ENCODE measurements at places on chromosomes 2 and 18. TPM values are rescaled to one million over a fixed set of nuclear protein-coding genes. Genes with fewer than 3 reads are reported as not detected.

- no peaks in the 10 kb centered on the region for H3K36me3 ChIP-seq
- no peak overlapping the region for H3K4me3 ChIP-seq
- peaks cover 3% of the 10 kb centered on the region for H3K27me3 ChIP-seq
- H3K4me1 ChIP-seq: no peaks in the 10 kb centered on the region
- H3K27ac ChIP-seq: no peak overlapping the region
Measured at GRCh38 chr2:219533930-219534661, 9.5 kb downstream of the CHPF start.

DNA sequence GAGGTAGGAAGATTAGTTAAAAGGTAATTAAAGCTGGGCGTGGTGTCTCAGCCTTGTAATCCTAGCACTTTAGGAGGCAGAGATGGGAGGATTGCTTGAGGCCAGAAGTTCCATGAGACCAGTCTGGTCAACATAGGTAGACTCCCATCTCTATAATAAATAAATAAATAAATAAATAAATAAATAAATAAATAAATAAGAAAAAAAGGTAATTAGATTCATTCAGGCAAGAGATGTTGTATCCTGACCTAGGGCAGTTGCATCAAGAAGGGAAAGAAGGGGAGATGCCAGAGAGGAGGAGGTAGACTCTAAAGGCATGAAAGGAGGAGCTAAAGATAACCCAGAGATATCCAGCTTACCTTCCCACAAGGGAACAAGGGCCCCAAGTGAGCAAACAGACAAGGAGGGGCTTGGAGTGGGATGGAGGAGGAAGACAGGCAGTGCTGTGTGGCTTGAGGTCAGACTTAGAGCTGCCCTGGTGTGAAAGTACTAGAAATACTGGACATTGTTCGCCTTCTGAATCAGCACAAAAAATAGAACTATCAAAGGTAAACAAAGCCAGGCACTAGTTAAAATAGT is 7.4 kb upstream of the RAB1A start:
- H3K4me3 ChIP-seq: no peak overlapping the region
- no peaks in the 10 kb centered on the region for H3K36me3 ChIP-seq
- H3K27me3 ChIP-seq: no peaks in the 10 kb centered on the region
- peaks cover 4% of the 10 kb centered on the region for H3K4me1 ChIP-seq

DNA sequence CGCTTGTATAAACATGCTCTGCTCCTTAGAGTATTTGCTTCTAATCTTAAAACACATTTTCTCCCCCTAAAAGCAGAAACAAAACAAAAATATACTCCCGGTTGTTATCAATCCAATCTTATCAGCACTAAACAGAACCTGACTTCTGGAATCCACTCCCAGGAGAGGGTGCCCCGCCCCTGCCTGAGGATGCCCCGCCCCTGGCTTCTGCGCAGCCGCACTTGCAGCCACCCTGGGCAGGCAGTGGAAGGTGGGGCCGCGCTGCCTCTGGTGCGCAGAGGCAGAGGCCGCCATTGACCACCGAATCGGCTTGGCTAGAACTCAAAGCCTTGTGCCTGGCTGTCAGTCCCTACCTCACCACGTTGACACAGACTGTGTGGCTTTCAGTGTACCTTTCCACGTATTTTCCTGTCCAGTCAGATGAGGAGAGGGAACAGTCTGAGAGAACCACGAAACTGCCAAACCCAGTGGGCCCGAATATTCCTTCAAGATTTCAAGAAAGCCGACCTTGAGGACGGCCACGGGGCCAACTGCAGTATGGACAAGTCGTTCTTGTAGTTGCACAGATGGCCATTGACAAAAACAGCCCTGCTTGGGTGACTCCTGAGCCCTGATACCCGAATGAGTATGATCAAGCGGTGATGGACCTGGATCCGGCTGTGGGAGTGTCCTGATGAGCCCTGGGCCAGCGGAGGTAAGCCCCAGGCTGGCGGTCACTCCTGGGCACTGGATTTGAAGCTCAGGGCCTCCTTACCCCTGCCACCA is 46.2 kb upstream of the ARHGAP28 start:
- H3K27ac ChIP-seq: no peak overlapping the region
- H3K4me1 ChIP-seq: no peaks in the 10 kb centered on the region
- H3K36me3 ChIP-seq: no peaks in the 10 kb centered on the region
- no peak overlapping the region for H3K4me3 ChIP-seq
- no peak for DNase-seq

DNA sequence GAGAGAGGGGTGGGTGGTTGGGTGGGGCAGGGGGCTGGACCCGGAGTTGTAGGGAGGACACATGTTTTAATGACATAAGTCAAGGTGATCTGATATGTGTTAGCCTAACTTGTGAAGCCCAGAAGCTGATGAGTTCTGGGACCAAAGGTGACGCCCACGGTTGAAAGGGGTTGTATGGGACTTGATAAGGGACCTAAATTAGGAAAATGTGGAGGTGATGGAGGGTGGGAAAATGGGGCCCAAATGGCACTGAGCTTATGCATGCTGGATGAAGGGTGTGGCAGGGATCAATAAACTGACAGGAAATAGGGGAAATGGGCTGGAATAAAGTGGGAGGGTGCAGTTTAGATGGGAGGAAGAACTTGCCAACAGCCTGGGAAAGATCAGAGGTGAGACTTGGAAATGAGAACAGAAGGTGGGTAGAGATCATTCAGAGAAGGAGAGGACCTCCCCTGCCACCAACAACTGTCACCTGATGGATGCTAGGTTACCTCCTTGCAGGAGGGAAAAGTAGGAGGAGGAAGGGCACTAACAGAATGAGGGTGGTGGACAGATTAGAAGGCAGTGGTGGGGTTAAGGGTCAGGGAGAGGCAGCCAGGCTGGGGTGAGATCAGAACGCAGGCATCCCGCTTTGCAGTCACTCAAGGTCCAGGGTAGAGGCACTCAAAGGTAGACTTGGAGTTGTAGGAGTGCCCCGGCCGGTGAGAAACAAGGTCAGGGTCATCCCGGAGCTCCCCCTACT is 15.3 kb downstream of the WNT10A start:
- DNase-seq: peak; percentile 27
- peaks cover 11% of the 10 kb centered on the region for H3K4me1 ChIP-seq
- peaks cover 4% of the 10 kb centered on the region for H3K27me3 ChIP-seq
- H3K36me3 ChIP-seq: no peaks in the 10 kb centered on the region

DNA sequence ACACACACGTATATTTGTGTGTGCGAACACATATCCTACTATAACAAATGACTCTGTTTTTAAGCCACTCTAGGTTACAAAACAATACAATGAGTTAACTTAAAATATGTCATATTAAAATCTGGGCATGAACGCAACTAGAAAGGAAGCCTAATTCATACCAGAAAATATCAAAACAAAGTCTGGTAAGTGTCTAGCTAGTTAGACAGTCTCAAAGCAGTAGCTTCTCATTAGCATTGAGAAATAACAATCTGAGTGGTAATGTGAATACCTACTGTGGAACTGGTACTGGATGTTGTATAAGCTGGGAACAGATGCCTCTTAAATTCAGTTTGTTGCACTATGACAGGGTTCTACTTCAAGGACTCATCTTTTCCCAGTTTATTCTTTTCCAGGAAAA is 32.5 kb upstream of the WIPF1 start:
- H3K36me3 ChIP-seq: peaks cover 7% of the 10 kb centered on the region
- H3K27ac ChIP-seq: no peak overlapping the region
- DNase-seq: no peak

GRCh38 chr2:50624506-50624905 is 407.4 kb downstream of the NRXN1 start:
- DNase-seq: no peak
- H3K27me3 ChIP-seq: no peaks in the 10 kb centered on the region
- no peak overlapping the region for H3K27ac ChIP-seq
- no peaks in the 10 kb centered on the region for H3K4me1 ChIP-seq
- no peaks in the 10 kb centered on the region for H3K36me3 ChIP-seq

GRCh38 chr2:4908461-4908860 is 783.7 kb upstream of the SOX11 start:
- no peaks in the 10 kb centered on the region for H3K4me1 ChIP-seq
- no peak overlapping the region for H3K4me3 ChIP-seq
- no peak overlapping the region for H3K27ac ChIP-seq

- H3K4me3 ChIP-seq: no peak overlapping the region
- H3K27ac ChIP-seq: no peak overlapping the region
- H3K36me3 ChIP-seq: no peaks in the 10 kb centered on the region
- peak; percentile 50 for DNase-seq
- no peaks in the 10 kb centered on the region for H3K27me3 ChIP-seq
Measured at GRCh38 chr2:71798266-71799012, 345.1 kb downstream of the DYSF start.

- peaks cover 23% of the 10 kb centered on the region for H3K36me3 ChIP-seq
- no peaks in the 10 kb centered on the region for H3K27me3 ChIP-seq
- no peaks in the 10 kb centered on the region for H3K4me1 ChIP-seq
- no peak overlapping the region for H3K4me3 ChIP-seq
- no peak overlapping the region for H3K27ac ChIP-seq
Measured at GRCh38 chr2:164523726-164524125, 97.6 kb downstream of the GRB14 start.

DNA sequence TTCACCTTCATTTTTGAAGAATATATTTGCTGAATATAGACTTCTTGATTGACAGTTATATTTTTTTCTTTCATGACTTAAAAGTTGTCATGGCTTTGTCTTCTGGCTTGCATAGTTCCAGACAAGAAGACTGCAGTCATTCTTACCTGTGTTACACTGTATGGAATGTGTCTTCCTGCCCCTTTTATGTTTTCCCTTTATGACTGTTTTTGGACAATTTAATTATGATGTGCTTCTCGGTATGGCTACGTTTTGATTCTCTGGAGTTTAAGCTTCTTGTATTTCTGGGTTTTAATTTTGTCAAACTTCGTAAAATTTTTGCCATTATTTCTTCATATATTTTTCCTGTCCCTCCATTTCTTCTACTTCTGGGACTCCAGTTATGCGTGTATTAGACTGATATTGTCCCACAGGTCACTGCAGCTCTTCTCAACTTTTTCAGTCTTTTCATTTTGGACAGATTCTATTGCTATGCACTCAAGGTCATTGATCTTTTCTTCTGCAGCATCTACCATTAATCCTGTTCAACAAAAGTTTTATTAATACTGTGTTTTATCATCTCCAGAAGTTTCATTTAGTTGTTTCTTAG is 17.1 kb downstream of the MTERF4 start:
- peaks cover 6% of the 10 kb centered on the region for H3K4me1 ChIP-seq
- no peak overlapping the region for H3K4me3 ChIP-seq
- no peak for DNase-seq
- H3K27ac ChIP-seq: no peak overlapping the region
- peaks cover 5% of the 10 kb centered on the region for H3K36me3 ChIP-seq
- no peaks in the 10 kb centered on the region for H3K27me3 ChIP-seq

DNA sequence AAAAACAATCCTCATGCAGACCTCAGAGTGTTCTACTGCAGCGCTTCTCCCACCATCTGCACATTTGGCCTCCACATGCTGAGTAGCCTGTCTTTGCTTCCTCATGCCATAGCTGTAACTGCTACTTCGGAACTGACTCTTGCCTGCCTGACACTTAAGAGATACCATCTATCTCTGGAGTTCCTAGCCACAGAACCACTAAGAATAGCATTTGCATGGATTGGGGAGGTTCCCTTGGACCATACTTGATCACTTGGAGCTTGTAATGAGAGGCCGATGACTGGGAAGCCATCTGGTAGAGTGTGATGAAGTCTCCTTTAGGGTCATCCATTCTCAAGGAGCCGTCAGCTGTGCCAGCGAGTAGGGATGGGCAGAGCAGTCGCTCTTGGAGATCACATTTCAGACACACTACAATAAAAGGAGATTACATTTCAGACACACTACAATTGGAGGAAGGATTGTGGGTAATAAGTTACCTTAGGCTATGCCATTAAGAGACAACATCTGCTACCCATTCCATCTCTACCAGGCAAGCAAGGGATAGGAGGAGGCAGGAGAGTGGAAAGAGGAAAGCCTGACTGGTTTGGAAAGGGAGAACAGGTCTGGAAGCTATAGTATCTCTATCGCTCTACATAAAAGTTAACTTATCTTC is 21.8 kb downstream of the DOK1 start:
- no peaks in the 10 kb centered on the region for H3K36me3 ChIP-seq
- H3K27me3 ChIP-seq: no peaks in the 10 kb centered on the region
- H3K27ac ChIP-seq: peak overlapping the region; percentile 42
- DNase-seq: no peak
- H3K4me3 ChIP-seq: no peak overlapping the region

GRCh38 chr18:78636260-78636659 is 343.4 kb upstream of the SALL3 start:
- no peaks in the 10 kb centered on the region for H3K4me1 ChIP-seq
- H3K4me3 ChIP-seq: no peak overlapping the region
- H3K27ac ChIP-seq: no peak overlapping the region
- DNase-seq: no peak
- H3K27me3 ChIP-seq: no peaks in the 10 kb centered on the region

GRCh38 chr2:83640506-83640905 is 818.6 kb downstream of the SUCLG1 start:
- H3K27me3 ChIP-seq: no peaks in the 10 kb centered on the region
- H3K36me3 ChIP-seq: no peaks in the 10 kb centered on the region
- DNase-seq: no peak
- H3K4me3 ChIP-seq: no peak overlapping the region
- no peak overlapping the region for H3K27ac ChIP-seq

DNA sequence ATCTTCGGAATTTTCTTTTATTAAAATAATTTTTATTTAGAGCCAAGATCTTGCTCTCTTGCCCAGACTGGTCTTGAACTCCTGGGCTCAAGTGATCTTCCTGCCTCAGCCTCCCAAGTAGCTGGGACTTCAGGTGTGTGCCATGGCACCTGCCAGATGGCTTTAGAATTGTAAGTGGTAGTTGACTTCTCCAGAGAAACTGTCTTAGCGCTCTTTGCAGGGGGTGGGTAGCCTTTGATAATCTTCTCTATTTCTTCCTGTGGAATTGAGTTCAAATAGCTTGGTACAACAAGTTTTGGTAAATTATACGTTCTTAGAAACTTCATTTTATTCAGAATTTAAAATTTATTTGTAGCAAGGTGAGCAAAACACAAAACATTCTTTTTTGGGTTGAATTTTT is 113.3 kb downstream of the LDLRAD4 start:
- H3K36me3 ChIP-seq: no peaks in the 10 kb centered on the region
- no peak for DNase-seq
- no peaks in the 10 kb centered on the region for H3K27me3 ChIP-seq
- no peak overlapping the region for H3K4me3 ChIP-seq
- H3K27ac ChIP-seq: no peak overlapping the region

DNA sequence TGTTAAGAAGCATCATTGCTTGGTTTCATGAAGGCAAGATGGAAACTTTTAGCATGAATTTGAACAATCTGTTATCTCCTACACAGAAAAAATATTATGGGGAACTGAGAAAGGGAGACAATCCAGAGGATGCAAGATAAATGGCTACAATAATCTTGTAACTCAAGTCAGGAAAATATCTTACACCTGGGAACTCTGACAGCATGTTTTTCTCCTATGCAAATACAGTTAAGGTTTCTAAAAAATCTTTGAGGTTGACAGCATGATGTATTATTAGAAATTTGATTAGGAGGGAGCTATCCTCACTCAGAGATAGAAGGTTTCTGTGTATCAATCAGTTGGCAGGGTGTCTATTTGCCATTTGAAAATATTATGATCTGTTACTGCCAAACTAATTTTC is 75.6 kb downstream of the GPD2 start:
- DNase-seq: no peak
- no peak overlapping the region for H3K4me3 ChIP-seq

GRCh38 chr2:156340804-156341451 is 8.4 kb upstream of the NR4A2 start:
- DNase-seq: no peak
- no peaks in the 10 kb centered on the region for H3K27me3 ChIP-seq
- H3K4me1 ChIP-seq: peaks cover 8% of the 10 kb centered on the region
- peak overlapping the region; percentile 98 for H3K4me3 ChIP-seq
- no peaks in the 10 kb centered on the region for H3K36me3 ChIP-seq

GRCh38 chr2:181814057-181814491 is 77.5 kb upstream of the ITPRID2 start:
- no peak overlapping the region for H3K27ac ChIP-seq
- DNase-seq: no peak
- H3K27me3 ChIP-seq: no peaks in the 10 kb centered on the region

CDC42EP3 gene
- 2.5 TPM for total RNA-seq

GPR45 gene
- not detected for total RNA-seq

SLC4A5 gene
- total RNA-seq: 0.50 TPM

DHRS9 gene
- 0.93 TPM for total RNA-seq

HOXD13 gene
- not detected for total RNA-seq

MSH6 gene
- 21.2 TPM for total RNA-seq
